GM03348 (cell line): ENCODE measurements at places on chromosomes 13 and 19.
A peak's percentile ranks its signal among the peaks of the same experiment; 100 is the strongest.

DNA sequence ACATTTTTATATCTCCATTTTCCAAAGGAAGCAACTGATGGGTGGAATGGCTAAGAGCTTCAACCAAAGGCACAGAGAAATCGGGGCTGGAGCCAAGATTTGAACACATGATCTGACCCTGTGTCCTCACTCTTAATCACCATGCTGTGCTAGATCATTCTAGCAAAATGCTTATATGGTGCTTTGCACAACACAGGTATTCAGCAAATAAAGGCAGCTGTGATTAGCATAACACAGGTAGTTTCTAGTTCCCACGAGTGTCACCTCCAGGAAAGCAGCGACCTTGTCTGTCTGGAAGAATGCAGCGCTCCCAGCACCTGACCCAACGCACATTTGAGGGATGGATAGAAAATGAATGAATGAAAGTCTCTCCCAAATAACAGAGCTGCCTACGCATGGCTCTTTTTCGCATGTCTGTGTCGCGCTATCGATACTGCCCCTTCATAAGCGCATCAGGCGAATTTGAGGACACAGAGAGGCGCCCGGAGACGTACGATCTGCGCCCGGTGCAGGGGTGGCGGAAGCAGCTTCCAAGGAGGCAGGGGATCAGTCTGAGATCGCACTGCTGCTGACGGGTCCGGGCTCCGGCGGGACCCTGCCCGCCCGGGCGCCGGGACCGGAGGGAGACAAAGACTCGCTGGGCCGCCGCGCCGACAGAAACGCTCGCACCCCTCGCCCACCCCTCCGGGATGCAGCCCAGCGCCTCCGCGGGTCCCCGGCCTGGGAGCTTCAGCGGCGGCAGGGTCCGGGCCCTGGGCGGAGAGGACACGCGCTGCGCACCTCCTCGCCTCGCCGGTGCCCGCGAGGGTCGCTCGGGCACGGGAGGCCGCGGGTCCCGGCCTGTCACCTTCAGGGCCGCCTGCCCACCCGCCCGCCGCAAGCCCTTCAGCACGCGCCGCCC, 609 bp downstream of the EPS15L1 start:
- DNase-seq, result peak; percentile 49

DNA sequence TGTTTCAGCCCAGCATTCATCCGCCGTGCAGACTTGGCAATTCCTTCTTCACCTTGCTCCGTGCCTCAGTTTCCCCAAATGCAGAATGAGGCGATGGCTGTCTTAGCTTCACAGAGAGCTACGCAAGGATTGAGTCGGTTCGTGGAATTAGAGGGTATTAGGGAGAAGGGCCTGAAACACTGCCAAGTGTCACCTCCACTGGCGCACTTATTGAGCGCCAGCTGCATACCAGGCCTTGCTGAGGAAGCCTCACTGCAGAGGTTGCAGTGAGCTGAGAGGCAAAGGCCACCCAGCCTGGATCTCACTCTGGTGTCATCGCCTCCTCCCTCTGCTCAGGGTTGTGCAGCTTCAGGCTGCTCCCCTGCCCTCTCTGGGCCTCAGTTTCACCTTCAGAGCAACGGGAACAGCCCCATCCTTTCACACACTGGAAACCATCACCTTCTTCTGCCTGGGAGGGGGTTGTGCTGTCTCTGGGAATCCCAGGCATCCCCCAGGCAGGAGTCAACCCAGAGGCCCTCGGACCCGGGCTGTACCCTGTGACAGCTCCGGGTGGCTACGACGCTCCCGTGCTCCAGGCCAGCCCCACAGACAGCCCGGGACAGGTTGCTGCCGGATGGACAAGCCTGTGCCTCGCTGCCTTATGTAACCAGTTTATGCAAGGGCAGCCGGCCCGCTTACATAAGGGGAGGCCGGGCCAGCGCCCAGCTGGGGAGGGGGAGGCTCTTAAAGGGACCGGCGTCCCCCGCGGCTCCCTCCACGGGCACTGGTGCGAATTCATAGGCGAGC, 31.9 kb downstream of the NFIC start:
- DNase-seq, result peak; percentile 64

DNA sequence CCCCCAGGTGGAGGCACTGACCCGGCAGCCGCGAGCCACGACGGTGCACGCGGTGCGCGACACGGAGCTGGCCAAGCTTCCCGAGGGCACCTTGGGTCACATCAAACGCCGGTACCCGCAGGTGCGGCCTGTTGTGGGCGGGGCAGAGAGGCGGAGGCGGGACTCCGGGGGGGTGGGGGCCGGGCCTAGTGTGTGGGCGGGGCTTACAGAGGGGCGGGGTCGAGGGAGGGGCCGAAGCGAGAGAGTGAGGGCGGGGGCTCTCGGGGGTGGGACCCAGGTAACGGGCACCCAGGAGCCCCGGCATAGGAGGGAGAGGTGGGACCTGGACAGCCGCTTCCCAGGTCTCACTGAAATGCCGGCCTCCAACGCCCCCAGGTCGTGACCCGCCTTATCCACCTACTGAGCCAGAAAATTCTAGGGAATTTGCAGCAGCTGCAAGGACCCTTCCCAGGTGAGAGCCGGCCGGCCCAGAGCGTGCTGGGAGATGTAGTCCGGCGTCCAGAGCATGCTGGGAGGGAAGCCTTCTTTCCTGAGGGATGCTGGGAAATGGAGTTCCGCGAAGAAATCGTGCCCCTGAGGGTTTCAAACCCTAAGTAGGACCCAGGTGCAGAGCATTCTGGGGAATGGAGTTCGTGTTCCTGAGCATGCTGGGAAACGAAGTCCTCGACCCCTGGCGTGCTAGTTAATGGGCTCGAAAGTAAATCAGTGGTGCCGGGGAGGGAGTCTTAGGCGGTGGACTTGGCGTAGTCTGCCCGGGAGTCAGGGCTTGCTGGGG, 15.7 kb downstream of the PNPLA6 start:
- DNase-seq, result peak; percentile 72

GRCh38 chr13:85137516-85137915, 661.7 kb downstream of the SLITRK6 start:
- no peak for DNase-seq

DNA sequence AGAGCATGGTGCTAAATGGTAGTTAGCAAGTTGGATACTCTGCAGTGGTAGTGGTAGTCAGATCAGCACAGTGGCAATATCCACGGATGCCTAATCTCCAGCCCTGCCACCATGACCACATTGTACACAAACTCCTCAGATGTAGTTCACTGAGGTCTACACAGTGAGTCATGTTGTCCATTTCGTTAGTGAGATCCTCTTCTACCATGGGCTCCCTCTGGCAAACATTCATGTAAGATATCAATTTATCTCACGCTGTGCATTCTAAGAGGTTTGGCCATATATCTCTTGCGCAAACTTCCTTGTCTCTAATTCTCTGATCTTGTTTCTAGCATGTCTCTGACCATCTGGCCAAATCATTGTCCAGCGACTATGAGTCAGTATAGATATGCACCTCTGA, 58.2 kb downstream of the POLR1D start:
- no peak for DNase-seq

GRCh38 chr19:56110515-56111448, 10.3 kb downstream of the ZNF787 start:
- no peak for DNase-seq

GRCh38 chr13:99996381-99996973, 14.9 kb downstream of the ZIC2 start:
- DNase-seq, result no peak

DNA sequence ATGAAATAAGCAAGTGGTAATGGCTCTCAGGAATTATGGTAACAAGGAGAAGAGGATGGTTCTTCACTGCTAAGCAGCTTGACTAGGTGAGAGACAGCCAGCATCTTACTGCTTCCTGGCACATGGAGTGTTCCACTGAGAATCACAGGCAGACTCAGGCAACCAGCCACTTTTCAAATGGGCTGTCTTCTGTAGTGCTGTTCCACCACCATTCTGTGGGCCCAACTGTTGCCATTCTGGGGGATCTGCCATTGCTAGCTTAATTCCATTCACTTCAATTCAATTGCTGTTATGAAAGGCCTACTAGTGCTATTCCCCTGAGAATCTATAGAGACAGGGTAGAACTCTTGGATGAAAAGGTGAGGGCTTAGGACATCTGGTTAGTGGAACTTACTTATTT, 341.9 kb downstream of the KCNRG start:
- no peak for DNase-seq

DNA sequence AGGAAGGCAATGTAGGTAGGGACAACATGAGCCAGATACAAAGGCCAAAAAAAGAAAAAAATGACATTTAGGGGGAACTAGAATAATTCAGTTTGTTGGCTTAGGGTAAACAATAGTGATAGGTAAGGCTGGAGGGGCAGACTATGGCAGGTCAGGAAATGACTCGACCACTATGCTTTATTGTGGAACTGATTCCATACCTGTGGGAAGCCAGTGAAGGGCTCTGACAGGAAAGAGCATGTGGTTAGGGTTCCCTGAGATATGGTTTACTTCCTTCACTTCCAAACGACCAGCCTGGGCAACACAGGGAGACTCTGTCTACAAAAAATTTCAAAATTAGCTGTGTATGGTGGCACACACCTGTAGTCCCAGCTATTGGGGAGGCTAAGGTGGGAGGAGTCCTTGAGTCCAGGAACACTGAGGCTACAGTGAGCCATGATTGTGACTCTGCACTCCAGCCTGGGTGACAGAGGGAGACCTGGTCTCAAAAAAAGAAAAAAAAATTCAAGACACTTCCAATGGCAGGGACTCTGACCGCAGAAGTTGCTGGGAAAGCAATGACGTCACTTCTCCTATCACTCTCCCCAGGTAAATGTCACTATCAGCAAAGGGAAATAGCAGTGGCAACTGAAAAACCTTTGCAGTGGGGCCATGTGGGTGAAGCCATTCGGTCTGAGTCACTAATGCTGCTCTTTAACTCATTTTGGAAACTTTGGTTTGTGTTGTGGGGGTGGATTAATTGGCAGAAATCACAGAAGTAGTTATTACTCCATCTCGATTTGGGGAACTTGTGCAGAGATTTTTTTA, 192.8 kb upstream of the TSC22D1 start:
- DNase-seq, result peak; percentile 67

DNA sequence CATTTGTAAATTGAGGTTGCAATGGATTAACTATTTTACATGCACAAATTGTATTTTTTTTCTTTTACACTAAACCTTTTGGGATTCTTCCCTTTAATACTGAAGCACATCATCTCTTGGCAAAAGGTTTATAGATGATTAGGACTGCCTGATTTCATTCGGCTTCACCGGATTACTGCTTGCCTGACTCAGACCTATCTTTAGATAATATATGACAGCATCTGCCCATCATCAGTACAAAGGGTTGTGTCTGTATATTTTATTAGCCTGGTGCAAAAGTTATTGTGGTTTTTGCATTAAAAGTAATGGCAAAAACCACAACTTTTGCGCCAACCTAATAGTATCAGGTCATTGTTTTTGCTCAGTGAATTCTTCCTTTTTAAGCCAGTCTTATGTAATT, 316.2 kb upstream of the HTR2A start:
- no peak for DNase-seq

GRCh38 chr19:16293118-16294091, 31.2 kb upstream of the KLF2 start:
- DNase-seq, result peak; percentile 92
